ENCODE measurements at places on chromosomes 11 and 22.

DNA sequence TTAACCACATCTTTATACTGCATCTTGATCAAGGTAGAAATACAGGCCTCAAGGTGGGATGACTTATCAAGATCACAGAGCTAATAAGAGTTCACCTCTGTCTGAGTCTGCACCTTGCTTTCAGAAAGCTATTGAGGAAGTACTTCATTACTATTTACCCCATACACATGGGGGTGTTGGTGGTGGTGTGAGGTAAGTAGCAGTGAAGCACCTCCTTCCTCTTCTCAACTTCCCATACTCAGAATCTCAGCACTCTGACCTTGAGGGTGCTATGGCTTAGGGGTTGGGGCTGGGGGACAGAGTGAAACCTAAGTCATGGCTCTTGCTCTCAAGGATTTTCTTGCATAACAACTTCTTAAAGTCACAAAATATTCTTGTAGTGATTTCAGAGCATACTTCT lies 56.9 kb downstream of the ME3 start:
- no peak for DNase-seq

- DNase-seq: no peak
These were observed 106.6 kb upstream of the SLC22A12 start for GRCh38 chr11:64484191-64485022.

GRCh38 chr11:72798361-72798760 lies 4.5 kb upstream of the STARD10 start:
- no peak for DNase-seq

DNA sequence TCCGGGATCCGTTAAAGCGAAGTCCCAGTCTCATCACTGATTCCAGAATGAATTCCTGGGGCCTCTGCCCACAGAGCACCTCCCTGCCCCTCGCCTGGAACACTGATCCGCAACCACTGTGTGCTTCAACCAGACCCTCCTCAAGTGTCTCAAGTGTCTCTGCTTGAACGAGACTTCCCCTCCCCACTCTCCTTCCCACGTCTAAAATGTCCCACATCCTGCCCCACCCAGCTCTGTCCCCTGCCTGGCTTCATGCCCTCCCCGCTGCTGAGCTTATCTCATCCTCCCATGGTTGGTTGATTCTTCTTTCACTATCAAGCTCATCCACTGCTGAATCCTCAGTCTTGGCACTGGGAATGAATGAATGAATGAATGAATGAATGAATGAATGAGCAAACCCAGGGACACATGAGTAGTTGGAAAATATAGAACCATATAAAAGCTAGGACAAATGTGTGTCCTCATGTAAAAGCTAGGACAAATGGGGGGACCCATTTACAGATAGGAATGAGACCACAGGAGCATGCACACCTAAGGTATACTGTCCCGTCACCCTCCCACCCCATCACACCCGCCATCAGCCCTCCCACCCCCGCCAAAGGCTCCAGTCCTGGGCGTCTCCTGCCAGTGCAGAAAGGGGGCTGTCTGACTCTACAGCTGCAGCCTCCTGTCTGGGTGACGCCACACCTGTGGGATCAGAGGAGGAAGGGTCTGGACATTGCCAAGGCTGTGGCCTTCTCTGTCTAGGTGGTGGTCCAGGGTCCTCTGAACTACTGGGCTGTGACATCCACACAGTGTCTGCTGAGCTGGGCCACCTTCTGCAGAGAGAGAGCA lies 71.4 kb upstream of the LINC01488 start:
- DNase-seq: no peak

DNA sequence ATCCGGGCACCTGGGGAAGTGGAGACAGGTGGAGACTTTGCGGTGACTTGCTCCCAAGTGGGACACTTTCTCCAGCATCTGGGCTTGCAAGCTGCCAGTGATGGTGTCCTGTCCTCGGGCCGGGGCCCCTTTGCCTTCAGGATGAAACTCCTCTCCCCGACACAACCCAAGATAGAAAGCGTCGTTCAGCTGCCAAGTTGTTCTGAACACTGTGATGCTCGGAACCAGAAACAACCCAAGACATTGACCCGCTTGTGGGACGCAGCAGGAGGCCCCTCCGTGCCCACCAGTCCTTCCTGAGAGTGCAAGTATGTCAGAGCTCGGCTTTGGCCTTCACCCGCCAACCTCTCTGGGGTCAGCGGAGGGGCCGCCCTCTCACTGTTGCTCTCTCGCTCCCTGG lies 31.3 kb downstream of the LINC01488 start:
- DNase-seq: no peak

DNA sequence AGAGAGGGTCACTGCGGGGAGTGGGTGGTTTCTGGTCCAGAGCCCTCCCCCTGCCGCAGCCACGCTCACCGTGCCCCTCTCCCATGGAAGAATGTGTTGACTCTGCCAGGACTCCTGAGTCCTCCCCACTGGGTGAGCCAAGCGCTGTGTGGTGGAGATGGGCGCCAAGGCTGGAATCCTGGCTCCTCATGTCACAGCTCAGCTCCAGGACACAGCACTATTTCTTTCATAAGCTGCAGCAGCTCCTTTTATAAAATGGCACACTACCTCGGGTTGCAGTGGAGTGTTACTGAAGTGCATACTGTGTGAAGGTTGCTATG lies 83.9 kb downstream of the FEZ1 start:
- no peak for DNase-seq

- no peak for DNase-seq
These were observed 1.9 kb downstream of the SYVN1 start for GRCh38 chr11:65132238-65132987.

Measured in mesothelial cell of epicardium (in vitro differentiated cells).